ENCODE measurements at places on chromosomes 12 and 14.

DNA sequence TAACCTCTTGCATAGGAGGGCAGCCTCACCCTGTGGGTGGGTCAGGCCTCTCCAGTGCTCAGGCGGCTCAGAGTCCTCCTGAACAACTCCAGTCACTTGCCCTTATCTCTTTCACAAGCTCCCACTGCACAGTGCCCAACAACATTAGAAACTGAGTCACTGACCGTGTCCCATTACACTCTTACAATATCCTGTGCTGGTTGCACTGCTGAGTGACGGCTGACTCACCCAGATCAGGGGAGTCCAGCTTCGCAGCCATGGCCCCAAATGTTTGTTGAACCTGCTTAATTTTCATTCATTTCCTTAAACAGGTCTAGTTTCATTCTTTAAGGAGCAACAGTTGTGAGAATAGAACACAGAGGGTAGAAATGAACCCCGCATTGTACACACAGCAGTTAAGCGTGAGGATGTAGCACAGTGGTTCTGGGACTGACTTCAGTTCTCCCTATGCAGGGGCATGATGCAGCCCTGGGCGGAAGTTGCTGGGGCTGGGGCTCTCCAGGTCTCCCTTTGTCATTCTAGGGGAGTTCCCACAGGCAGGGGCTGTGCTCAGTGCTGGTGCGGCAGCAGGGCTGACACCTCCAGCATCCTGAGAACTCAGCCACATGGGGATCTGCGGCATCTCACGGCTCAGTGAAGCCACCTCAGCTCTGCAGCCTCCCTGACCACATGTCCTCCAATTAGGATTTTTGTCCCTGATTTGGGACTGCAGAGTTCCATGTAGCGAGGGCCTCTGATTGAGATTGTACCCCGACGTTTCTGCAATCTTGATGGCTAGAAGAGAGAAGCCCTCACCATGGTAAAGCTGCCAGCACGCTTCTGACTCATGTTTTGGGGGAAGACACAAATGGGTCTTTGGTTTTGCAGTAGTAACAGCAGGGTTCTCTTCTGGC lies 16.1 kb downstream of the GPR68 start:
- DNase-seq = no peak

DNA sequence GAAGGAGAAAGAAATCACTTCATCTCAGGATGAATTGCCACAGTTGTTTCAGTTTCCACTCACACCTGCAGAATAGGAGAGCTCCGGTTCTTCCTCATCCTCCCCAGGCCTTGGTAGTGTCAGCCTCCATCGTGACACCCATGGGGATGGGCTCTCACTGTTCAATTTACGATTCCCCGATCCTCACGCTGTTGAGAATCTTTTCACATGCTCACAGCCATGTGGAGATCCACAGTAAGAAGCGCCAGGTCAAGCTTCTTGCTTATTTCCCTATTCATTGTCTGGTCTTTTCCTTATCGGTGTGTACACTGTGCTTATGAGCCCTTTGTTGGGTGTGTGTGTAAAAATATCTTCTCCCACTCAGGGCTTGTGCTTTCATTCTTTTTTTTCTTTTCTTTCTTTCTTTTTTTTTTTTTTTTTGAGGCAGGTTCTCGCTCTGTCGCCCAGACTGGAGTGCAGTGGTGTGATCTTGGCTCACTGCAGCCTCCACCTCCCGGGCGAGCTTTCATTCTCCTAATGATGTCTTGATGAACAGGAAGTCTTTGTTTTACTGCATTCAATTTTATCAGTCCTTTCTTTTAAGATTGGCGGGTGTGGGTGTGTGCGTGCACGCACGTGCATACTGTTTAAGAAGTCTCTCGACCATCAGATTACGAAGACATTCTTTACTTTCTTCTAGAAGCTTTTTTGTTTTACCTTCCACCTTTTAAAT lies 21.5 kb downstream of the RIN3 start:
- DNase-seq = no peak

GRCh38 chr14:106511006-106511799 lies 984.8 kb downstream of the TMEM121 start:
- no peak for DNase-seq

GRCh38 chr14:103629503-103630121 lies 601 bp downstream of the KLC1 start:
- peak; percentile 88 for DNase-seq

DNA sequence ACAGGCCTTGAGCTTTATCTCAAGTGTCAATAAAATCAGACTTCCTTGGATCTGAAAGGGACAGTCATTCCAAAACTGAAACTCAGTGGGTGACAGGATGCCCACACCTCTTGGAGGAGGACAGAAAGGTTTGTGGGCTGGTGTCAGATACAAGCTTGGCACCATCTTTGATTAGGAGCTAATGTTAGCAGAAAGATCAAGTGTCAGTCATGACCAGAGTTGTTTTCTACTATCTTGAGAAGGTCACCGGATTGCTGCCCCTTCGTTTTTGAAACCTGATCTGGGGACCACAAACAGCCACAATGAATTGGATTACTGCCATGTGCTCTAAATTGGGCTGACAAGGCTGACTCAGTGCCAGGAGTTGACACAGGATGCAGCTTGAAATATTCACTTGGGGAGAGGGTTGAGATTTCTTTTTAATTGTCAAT lies 88.3 kb downstream of the OTOGL start:
- peak; percentile 38 for DNase-seq

- no peak for DNase-seq
Observed at GRCh38 chr14:32682214-32682613, 256.5 kb upstream of the NPAS3 start.

DNA sequence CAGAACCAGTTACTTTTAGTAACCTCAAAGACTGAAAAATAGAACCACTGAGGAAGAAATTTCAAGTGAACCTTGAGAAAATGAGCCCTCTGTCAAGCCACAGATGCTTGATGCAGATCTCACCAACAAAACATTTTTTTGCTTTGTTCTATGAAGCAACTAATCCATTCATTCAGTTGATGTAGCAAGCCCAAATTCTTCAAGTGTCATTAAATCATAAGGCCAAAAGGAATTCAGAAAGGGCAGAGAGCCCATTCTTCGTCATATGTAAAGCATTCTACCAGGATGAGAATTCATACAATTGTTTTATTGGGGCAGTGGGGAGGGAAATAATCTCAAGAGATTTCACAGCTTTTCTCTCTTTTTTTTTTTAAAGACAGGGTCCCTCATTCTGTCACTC lies 218.0 kb upstream of the RGS6 start:
- DNase-seq = no peak

DNA sequence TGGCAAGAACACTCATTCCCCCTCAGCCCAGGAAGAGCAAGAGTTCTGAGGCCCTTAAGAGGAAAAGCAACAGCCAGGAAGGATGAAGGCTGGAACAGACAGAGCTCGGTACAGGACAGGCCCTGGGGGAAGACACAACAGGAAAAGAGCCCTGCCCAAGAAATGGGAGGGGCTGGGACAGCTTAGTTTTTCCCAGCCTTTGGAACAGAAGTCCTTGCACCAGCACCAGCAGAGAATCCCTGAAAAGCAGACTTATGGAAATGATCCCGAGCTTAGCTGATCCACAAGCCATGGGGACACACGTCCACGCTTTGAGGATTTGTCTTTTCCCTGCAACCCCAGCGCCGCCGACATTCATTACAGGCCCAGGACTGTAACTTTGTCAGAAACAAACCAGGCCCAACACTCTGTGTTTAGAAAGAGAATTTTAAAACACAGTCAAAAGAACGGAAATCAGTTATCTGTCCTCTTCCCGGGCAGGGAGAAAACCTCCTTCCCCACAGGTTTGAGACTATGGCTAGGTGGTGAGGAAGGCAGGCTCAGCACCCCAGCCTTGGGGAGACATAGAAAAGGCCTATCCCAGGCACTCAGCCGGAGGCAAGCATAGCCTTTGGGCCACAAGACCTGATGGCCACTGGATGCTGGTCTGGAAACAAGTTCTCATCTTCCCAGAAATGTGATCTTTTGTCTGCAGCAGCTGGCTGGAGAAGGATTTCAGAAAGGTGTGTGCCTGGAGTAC lies 4.0 kb upstream of the AVIL start:
- no peak for DNase-seq

- DNase-seq = no peak
Observed at GRCh38 chr14:88614218-88614907, 51.5 kb downstream of the ZC3H14 start.

- DNase-seq = peak; percentile 51
Observed at GRCh38 chr12:71665090-71665463, 976 bp downstream of the THAP2 start.

Data from kidney (tissue), 22 donors.